NCI-H1436 (cell line): ENCODE measurements at places on chromosomes 6 and 20.

DNA sequence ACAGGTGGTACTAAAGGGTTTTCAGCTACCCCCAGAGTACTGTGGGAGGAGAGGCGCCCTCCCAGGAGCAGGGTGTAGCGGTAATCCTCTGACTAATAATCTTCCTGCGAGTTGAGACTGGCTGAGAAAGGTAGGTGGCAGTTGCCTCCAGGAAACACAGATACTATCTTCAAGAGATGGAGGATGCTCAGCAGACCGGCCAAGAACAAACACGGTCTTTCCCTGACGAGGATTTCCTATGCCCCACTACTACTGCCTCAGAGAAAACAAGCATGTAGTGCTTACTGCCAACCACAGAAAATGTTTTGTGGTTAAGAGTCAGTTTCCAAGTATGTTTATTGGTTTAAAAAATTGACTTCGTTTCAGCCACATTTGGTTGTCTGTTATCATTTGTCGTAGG lies 26.8 kb downstream of the C6orf89 start:
- DNase-seq = no peak

- no peak for DNase-seq
Measured at GRCh38 chr20:18360635-18361034, 72.3 kb downstream of the ZNF133 start.

DNA sequence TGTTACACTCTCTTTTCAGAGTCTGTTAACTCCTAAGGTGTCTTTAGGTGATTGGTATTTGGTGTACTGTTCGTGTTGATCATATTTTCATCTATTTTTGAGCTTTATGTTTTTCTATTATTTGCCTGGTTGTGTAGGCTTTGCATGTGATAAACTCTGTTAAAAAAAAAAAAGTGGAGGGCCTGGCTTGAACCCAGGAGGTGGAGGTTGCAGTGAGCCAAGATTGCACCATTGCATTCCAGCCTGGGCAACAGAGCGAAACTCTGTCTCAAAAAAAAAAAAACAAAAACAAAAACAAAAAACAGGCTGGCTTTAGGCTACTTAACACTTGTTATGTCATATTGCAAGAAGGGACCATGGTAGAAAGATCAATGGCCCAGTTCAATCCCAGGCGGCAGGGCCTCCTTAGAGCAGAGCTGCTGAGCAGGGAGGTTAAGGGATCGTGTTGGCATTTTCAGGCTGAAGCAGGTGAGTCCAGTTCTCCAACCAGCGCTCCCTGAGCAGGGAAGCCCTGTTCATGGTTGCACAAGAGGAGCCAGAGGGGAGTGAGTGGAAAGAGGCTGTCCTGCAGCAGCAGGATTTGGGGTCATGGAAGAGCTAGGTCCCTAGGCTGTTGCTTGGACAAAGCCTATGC lies 8.5 kb downstream of the PYGB start:
- no peak for DNase-seq

DNA sequence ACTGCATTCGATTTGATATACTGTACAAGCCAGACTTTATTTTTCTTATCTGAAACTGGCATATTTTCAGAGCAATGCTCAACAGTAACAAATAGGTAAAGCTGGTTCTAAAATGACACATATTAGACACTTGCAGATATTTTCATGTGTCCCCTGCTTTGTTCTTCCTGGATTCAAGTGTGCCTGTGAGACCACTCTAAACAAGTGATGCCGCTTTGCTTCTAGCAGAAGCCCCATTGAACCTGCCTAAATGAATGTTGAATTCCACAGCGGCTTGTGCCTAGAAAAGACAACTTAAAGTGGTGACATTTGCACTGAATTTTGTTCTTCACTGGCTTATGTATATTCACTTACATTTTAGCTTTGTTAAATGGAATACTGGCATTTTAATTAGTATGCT lies 115.7 kb downstream of the AKAP7 start:
- DNase-seq = no peak

DNA sequence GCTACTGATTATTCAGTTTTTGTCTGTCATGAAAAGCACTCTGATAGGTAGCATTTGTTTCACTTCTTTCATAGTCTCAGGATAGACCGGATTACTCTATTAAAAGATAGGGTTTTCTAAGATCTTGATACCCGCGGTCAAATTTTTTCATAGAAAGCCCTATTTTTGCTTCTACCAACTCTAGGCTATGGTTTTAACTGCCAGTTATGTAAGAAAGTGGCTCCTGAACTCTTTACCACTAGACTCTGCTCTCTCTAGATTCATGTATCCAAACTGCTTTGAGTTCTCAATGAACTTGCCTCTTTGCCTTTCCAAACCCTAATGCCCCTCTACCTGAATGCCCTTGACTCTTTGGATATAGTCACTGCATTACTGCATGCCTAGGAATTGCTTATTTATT lies 70.3 kb downstream of the HIVEP1 start:
- no peak for DNase-seq

DNA sequence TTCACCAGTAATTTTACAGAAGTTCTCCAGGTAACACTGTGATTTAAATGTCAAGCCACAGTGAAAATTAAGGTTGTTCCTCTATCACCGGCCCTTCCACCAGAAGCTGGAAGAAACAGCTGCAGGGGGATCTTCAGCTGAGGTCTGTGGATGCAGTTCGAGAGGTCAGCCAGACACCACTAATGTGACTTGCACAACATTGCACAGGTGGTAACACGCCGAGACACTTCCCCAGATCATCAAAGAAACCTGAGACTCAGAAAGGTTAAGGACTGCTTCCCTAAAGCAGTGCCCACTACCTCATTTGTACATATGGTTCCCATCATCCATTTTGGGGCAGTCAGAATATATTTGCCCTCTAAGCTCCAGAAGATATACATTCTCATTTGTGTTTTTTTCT lies 8.1 kb upstream of the SERPINB9 start:
- DNase-seq = no peak

DNA sequence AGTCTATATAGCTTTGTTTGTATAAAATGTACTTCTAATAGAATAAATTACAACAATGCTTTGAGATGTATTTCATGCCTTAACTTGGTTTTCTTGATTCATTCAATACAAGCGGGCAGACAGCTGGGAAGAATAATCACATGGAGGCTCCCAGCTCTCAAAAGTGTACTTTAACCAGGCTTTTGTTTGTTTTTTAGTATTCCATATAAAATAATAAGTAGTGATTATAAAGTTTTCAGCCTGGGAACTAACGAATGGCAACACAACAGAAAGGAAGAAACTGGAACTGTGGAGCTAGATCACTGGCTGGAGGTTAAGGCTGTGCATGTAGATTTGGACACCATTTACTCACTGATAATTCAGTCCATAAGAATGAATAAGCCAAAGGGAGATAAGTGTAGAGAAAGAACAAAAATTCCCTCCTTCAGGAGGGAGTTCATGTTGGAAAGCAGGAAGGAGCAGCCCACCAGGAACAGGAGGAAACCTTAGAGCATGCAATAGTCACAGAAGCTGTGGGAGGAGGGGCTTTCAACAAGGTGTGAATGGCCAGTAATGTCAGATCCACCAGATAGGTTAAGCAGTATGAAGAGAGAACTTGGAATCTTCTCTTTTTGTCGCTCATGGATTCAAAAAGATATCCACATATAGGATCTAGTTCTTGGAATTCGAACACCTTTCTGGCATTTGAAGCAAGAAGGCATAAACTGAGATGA lies 41.2 kb upstream of the SLC35D3 start:
- no peak for DNase-seq

DNA sequence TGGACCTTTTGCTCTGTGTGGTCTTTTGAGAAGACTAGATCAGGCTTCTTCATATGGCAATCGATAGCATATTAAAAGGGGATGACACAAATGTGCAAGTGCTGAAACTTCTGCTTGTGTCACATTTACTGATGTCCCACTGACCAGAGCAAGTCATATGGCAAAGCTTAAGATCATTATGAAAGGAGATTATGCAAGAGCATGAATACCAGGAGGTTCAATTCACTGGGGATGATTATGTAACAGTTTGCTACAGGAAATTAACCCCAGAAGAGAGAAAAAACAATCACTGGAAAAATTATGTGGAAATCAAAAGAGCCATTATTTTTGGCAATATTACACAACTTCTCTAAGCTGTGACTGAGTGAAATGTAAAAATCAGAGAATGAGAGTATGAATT lies 13.7 kb upstream of the PRDM13 start:
- DNase-seq = no peak

GRCh38 chr6:129696028-129696418 lies 14.0 kb downstream of the ARHGAP18 start:
- DNase-seq = no peak

DNA sequence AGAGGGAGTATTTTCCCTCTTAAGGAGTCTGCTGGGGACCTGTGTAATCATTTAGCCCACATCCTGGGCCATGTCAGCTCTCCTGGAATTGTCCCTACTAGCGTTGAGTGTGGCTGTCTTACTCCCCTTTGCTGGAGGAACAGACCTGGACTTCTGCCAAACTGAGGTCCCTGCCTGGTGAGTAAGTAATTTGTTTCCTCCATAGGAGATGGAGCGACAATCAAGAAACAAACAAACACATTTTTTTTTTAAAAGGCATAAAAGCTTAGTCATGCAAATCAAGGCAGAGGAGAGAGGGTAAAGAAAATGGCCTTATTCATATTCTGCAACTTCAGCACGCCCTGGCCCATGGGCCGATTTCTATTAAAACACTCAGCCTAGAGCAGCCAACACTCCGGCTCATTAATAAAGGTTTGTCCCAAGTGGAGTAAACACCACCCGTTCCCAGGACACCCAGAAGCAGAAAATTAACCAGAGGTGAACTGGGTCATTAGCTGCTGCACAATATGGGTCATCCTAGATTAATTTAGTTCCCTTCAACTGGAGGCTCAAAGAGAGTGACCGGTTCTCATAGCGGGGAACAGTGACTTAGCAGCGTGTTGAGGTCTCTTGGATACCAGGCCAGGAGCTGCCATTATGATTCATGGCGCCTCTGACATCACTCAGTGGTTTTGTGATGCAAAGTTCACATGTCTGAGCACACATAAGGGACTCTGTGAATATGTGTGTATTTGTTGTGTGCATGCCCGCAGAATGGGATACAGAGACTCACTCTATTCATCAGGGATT lies 165.0 kb upstream of the SULF2 start:
- no peak for DNase-seq

- DNase-seq = no peak
Measured at GRCh38 chr6:10315658-10316372, 99.1 kb downstream of the TFAP2A start.

GRCh38 chr6:170393807-170394399 lies 87.3 kb downstream of the FAM120B start:
- no peak for DNase-seq

DNA sequence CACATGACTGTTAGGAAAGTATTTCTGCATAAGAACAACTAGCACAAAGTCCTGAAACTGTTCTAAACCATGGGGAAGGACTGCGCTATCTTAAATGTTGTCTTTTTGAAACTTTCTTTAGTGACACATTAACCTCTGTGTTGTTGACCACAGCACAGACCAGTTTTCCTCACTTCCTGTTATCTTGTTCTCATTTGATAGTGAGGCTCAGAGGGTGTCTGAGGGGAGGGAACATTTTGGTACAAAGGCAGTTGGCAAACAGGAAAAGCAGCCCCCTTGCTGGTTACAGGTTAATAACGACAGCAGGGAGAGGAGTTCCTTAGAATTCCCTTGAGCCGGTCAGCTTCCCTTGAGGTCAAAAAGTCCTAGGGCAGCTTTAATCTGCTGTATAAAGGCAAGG lies 143.5 kb upstream of the BMP2 start:
- no peak for DNase-seq

DNA sequence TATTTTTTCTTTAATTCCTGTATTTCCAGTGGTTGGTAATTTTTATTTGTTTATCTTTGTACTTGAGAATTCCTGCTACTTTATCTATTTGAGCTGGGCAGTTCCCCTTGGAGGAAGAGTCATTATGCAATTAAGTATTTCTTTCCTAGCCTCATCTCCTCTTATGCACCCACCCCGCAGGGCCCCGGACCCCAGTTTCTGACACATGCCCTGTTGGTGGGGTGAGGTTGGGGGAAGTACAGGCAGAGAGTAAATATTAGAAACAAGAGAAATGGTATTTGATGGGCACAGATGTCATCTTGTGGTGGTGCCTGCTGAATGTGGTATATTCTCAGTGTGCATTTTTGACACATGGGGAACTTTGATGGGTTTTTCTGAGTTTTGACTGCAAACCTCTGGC lies 602.7 kb upstream of the NOX3 start:
- no peak for DNase-seq

GRCh38 chr6:88814909-88815308 lies 148.5 kb downstream of the RNGTT start:
- DNase-seq = no peak

GRCh38 chr6:115765966-115766365 lies 294.7 kb downstream of the FRK start:
- no peak for DNase-seq

GRCh38 chr20:55919319-55919718 lies 86.0 kb downstream of the CBLN4 start:
- no peak for DNase-seq

- peak; percentile 33 for DNase-seq
Measured at GRCh38 chr6:124670801-124671200, 291.4 kb upstream of the RNF217 start.

- DNase-seq = no peak
Measured at GRCh38 chr6:119436583-119436982, 87.0 kb upstream of the MAN1A1 start.

- no peak for DNase-seq
Measured at GRCh38 chr20:17442588-17442987, 88.6 kb downstream of the BFSP1 start.

GRCh38 chr6:27441001-27441400 lies 31.9 kb downstream of the ZNF184 start:
- no peak for DNase-seq

- DNase-seq = no peak
Measured at GRCh38 chr6:19317431-19317986, 519.7 kb upstream of the ID4 start.

DNA sequence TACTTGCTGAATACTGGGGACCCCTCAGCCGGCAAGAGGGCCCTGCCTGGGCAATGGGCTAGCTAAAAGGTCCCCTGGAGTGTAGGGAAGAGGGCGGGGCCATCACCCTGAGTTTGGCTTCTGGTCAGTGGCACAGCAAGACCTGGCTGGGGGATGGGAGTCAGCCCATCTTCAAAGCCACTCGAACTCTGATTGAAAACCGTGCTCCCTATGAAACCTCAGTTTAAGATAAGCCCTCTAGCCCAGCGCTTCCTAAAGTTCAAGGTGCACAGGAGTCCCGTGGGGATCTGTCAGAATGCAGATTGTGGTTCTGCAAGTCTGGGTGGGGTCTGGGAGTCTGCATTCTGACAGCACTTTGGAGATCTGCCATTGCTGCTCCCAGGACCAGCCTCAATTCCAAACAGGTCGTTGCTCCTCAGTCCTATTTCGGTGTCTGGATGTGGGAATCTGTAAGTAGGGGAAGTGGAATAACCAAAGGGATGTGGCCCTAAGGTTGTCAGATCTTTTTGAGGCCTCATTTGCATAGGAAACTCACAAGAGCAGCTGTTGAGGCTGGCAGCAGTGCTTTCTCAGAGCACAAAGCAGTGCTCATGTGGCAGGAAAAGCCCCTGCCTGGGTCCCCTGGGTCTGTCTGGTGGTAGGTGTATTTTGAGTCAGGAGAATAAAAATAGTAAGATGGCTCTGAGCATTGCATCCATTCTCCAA lies 85.3 kb upstream of the SCP2D1 start:
- no peak for DNase-seq
